Activated CD4-positive, alpha-beta T cell treated with anti-CD3 and anti-CD28 coated beads, Interleukin-2, amount 50 U/mL, for 48 hours (primary cell): ENCODE measurements at places on chromosomes 3 and 15.
A peak's percentile ranks its signal among the peaks of the same experiment; 100 is the strongest.

- no peak for DNase-seq
These were observed 100.8 kb upstream of the SLC6A6 start for GRCh38 chr3:14301558-14301957.

DNA sequence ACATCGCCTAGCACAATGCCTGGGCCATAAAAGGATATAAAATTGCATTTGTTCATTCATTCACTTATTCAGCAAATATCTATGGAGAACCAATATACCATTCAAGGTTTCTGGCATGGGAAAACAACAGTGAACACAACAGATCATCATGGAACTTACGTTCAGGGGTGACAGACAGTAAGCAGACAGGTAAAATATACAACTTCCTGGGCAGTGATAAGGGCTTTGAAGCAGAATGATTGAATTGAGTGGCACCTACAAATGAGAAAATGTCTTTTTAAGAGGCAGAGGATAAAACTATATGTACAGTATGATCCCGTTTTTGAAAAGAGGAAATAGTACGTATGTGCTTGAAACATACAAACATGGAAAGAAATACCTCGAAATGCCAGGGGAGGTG, 39.2 kb downstream of the CMTM7 start:
- no peak for DNase-seq

- DNase-seq, result no peak
These were observed 123.3 kb upstream of the TP63 start for GRCh38 chr3:189507856-189508255.

GRCh38 chr15:69941706-69942495, 155.8 kb downstream of the TLE3 start:
- DNase-seq, result no peak

GRCh38 chr15:53072077-53072476, 281.9 kb upstream of the ONECUT1 start:
- DNase-seq, result peak; percentile 2

DNA sequence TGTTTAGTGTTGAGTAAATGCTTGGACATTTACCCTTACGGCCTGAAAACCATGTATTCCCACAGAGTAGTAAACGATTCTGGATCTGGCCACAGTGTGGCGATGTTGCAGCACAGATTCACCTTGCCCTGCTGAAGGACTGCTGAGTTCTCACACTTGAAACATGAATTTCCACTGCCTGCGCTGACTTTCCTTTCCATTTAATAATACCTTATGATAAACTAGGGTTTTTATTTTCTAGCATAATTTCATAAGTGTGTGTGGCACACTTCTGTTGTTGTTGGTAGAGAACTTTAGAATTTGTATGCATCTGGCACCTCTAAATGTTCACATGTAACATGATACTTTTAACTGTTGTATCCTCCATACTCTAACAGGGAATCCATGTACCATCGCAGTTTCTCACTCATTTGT, 53.9 kb downstream of the C3orf38 start:
- peak; percentile 67 for DNase-seq
